SHP77 (cell line): ENCODE measurements at places on chromosomes 4 and X.

DNA sequence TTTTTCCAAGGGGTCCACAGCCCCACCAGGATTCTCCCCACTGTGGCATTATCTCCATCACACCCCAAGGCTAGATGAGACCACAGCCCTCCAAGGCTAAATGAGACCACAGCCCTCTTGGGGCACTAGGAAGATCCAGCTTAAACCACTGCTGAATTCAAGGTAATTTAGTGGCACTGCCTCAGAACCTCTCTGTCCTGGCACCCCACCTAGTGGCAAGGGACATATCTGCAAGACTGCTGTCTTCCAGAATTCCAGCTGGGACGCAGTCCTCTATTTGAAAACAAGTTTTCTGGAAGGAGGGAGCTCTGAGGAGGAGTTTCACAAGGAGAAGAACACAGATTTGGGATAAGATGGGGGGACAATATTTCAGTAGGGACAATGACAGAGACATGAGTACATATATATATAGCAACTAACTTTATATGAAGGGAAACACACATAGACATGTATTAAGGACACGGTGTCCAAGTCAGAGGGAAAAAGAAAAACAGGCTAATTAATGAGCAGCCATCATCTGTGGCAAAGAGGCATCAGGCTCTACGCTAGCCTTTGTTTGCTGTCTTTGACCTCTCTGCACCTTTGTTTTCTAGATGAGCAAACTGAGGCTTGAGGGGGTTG is 9.3 kb downstream of the CETN2 start:
- DNase-seq = peak; percentile 0

DNA sequence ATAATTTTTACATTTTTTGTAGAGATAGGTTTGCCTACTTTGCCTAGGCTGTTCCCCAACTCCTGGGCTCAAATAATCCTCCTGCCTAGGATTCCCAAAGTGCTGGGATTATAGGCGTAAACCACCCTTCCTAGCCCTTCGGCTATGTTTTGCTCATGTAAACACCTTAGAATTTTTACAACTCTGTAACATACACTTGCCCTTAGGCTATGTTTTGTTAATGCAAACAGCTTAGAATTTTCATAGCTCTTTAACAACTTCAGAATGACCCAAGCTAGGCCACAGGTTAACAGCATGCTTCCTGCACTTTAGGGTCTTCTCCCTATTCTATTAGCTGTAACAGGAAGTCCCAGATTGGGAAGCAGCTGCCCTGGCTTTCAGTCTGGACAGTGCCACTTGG is 24.2 kb downstream of the KLHL15 start:
- no peak for DNase-seq

- no peak for DNase-seq
These were observed 45.6 kb downstream of the NSG1 start for GRCh38 chr4:4432341-4433125.

- no peak for DNase-seq
These were observed 6.5 kb downstream of the CRLF2 start for GRCh38 chrX:1205681-1206611.

DNA sequence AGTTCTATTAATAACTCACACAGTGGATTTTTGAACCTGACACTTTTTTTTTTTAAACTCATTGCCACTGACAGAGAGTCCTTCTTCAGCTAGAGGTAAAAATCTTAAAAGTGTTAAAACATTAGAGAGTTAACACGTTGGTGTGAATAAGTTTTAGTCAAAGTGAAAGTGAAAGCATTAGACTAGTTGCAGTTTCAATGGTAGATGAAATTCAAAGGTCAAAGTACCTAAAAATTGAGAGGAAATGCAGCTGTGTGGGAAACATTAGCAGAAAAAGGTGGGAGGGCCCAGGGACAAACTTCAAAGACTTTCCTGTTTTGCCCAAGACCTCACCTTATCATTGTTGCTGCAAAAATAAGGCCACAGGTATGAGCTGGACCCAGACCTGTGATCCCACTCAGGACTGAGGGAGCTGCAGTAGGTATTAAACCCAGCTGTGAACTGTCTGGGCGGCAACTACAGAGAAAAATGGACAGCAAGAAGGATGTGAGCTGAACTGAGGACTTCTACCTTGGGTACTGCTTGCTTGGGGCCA is 17.6 kb upstream of the GABRA4 start:
- DNase-seq = no peak

- DNase-seq = no peak
These were observed 151.0 kb upstream of the PSAPL1 start for GRCh38 chr4:7585768-7586167.

- no peak for DNase-seq
These were observed 429.0 kb upstream of the NWD2 start for GRCh38 chr4:36815536-36815935.

DNA sequence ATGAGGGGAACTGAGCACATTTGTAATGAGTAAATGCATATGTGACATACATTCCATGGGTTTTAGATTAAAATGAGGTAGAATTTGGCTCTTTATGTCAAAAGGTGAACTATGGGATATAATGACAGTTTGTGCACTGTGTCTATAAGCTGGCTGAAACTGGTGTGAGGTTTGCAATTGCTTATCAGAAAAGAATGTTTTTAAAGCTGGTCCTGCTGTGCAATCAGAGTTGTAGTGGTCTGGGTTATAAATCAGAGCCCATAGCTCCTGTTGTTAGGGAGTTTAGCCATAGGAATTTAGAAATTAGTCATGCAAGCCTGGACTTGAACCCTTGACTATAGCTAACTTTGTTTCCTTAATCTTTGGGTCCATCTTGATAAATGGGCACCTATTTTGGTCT is 23.1 kb upstream of the GATB start:
- no peak for DNase-seq

DNA sequence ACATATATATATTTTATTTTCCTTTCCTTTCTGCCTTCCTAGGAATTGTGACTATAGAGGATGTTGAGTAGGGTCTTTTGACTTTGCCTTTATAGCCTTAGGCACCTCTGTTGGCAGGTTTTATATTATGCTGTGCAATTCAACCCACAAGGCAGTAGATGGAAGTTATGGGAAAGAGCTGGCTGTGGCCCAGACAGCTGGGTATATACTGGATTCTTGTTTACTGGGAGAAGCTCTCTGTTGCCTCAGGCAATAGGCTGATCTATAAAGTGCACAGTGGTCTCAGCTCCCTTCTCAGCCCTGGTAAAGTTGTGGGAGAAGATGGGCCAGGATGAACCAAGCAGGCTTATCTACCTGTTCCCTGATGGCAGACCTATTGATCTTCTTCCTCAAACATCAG is 342.0 kb downstream of the GBA3 start:
- DNase-seq = no peak

GRCh38 chr4:124028182-124028581 is 631.6 kb downstream of the SPRY1 start:
- no peak for DNase-seq

- no peak for DNase-seq
These were observed 35.8 kb downstream of the ATXN3L start for GRCh38 chrX:13283950-13284546.

GRCh38 chr4:66766557-66766956 is 778.7 kb downstream of the CENPC start:
- no peak for DNase-seq

DNA sequence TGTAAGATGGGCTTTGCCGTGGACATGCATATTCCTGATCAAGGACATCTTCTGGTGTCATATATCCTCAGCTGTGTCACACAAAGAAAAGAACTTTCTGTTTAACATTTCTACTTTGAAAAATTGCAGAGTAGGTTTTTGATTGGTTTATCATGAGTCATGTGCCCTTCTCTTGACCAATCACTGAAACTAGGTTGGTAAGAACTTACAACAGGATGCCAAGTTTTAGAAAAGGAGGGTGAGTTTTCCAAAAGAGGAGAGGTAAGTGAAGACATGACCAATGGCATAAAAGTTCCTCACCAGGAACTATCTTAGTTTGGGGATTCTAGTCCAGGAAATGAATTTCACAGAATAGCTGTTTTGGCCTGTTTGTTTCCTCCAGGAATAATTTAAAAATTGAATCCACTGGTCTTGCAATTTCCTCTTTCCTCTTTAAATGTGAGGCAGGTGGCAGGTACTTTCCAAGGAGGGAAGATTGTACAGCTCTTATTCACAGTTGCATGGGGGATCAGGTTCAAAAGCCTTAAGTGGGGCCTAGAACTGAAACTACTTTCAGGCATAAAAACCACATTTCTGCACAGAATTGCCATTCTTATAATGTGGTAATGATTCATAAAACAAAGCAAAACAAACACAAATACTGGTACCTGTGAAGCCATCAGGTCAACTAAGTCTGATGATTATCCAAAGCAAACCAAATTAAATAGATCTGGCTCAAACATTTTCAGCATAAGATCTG is 1114.5 kb upstream of the LCORL start:
- no peak for DNase-seq

DNA sequence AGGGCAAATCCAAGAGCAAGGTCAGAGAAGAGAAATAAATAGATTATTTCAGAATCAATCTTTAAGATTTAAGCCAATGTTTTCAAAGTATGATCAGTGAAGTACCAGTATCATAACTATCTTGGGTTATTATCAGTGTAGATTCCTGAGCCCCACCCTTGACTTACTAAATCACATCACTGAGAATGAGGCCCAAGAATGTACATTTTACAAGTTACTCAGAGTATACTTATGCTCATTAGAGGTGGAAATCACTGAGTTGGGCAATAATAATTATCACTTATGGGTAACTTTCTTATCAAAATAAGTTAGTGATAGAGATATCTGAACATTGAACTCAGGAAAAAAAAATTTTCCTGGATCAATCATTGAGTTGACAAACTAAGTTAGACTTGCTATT is 121.6 kb upstream of the NOCT start:
- no peak for DNase-seq

DNA sequence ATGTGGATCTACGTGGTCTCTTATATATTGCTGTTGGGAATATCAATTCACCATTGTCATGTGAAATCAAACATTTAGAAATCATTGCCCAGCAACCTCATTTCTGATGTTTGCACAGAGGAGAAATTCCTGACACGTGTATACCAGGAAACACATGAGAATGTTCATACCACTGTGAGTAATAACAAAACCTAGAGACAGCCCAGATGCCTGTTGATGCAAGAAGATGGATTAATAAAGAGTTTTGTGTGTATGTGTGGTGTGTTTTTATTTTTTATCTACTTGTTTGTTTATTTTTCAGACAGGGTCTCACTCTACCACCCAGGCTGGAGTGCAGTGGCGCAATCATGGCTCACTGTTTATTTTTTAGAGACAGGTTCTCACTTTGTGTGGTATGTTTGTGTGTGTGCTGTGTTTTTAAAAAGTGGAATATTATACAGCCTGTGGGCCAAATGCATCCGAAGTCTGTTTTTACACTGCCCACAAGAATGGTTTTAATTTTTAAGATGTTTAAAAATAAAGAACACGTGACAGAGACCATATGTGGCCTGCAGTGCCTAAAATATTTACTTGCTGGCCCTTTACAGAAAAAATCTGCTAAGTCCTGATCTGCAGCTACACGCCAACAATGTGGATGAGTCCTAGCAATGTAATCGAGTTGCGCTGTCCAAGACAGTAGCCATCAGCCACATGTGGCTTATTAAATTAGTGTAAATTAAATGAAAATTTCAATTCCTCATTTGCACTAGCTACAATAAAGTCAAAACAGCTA is 39.2 kb downstream of the TXLNG start:
- no peak for DNase-seq

DNA sequence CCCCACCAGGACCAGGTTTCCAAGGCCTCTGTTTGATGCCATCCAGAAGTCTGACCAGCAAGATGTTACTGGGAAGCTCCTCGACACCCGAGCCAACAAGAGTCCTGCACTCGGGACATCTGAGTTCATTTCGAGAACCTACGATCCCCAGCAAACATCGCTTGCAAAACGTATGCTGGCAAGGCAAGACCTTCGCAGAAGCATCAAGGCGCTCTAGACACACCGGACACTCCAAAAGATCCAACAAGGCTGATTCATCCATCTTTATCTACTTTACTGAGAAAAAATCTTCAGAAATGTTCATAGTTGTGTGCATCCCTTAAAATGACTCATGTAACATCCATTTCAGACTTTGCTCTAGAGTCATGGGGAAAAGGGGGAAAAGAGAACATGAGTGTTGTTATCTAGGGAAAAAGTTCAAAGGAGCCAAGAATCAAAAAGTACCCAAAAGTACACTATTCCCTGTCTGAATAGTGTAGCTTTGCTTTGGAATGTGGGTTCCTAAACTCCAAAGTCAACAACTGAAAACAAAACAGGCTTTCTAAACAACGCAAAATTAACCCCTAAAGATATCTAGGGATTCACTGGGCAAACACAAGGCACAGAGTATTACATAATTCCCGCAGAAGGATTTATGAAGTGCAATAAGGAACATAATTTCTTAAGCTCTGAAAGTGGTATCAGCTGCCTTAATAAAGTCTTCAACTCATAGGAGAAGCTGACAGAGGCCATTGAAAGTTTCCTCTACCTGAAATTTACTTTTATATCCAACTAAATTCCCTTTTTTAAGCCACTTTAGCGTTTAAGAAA is 1.6 kb downstream of the SH3RF1 start:
- no peak for DNase-seq

- DNase-seq = no peak
These were observed 293.4 kb upstream of the BOD1L1 start for GRCh38 chr4:13920901-13921300.

DNA sequence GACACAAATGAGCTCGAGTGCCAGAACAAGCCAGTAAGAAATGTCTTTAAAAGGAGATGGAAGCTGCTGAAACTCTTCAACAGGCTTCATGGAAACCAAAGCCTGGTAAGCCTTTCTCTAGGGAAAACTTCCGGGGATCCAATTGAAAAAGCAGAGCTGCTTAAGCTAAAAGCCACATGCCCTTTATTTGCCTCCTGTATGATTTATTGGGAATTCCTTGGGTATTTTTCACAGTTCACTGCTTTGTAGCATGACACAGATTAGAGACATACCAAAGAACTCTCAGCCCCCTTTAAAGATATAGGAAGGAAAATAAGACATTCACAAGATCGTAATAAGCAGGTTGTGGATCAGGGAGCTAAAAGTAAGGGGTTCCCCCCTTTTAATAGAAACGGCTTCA is 6.5 kb upstream of the ARHGAP6 start:
- DNase-seq = no peak

DNA sequence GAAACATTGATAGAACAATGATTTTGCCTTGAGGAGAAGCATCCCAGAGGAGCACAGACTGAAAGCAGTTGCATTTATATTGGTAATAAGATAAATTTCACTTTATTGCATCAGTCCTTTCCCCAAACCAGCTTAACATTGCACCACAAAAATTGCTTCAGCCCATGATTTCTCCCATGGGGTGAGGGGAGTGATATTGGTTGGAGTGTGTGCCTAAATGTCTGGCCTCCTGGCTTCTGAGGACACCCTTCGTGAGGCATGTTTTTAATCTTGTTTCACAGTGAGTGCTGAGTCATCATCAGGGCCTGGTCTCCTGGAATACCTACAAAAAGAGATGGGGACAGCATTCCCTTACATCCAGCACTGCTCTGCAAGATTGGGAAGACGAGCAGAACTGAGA is 487.9 kb downstream of the C4orf33 start:
- no peak for DNase-seq

DNA sequence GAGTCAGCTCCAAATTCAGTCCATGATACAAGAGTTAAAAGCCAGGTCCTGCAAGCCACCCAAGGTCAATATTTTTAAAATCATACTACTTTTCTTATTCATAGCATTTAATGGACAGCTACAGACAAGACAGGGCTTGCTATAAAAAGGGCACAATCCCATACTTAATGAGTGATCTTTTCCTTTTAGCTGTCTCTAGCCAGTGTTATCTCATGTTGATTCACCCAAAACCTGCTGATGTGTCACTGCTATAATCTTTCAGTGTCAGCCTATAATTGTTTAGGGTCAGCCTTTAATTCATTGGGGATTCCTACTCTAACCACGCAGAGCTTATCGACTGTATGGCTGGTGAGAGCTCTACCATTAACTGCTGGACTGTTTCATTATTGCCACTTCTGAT is 51.2 kb upstream of the HCCS start:
- DNase-seq = no peak

GRCh38 chr4:18100657-18101056 is 79.1 kb upstream of the LCORL start:
- no peak for DNase-seq
